SK-MEL-5 (cell line): ENCODE measurements at places on chromosomes 7 and 10. TPM values are rescaled to one million over a fixed set of nuclear protein-coding genes. Genes with fewer than 3 reads are reported as not detected.

SCIN gene
- 0.34 and 0.59 TPM in 2 replicates for total RNA-seq

INHBA gene
- total RNA-seq, result 0.05 and 0.29 TPM in 2 replicates

SFMBT2 gene
- total RNA-seq, result 2.0 and 2.2 TPM in 2 replicates

CALY gene
- not detected in 2 replicates for total RNA-seq

GRID1 gene
- 0.53 and 0.64 TPM in 2 replicates for total RNA-seq

BAMBI gene
- total RNA-seq, result 288 and 335 TPM in 2 replicates

GIMAP8 gene
- not detected in 2 replicates for total RNA-seq

RAB19 gene
- total RNA-seq, result not detected in 2 replicates

CTAGE6 gene
- not detected in 2 replicates for total RNA-seq
